ENCODE measurements at places on chromosomes 4 and X.

- no peak for DNase-seq
Observed at GRCh38 chrX:93528917-93529316, 144.5 kb downstream of the NAP1L3 start.

DNA sequence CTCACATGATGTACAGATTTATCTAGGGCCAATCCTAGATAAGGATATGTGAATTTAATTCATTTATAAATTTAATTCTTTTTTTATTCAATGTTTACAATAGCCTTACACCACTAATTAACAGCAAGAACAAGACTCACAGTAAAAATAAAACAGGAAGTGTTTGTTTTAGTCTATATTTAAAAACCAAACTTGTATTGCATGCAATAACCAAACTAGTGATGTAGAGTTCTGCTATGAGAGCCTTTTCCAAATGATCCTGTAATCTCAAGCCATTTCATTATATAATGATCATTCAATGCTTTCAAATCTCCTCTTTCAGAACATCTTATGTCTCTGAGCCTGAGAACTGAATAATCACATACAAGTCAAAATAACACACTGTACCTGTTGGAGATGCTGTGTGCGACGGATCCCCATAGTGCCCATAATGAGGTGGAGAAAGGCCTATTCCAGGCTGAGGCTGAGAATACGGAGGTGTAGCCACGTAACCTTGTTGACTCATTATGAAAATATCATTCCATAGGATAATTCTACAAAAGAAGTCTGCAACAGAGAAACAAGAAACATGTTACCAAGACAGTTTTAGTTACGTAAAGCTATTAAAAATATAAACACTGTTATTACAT, 2.6 kb downstream of the SEC24D start:
- no peak for DNase-seq

- no peak for DNase-seq
Observed at GRCh38 chrX:23742174-23742696, 841 bp downstream of the ACOT9 start.

- DNase-seq = no peak
Observed at GRCh38 chr4:80294206-80294605, 27.7 kb downstream of the FGF5 start.

DNA sequence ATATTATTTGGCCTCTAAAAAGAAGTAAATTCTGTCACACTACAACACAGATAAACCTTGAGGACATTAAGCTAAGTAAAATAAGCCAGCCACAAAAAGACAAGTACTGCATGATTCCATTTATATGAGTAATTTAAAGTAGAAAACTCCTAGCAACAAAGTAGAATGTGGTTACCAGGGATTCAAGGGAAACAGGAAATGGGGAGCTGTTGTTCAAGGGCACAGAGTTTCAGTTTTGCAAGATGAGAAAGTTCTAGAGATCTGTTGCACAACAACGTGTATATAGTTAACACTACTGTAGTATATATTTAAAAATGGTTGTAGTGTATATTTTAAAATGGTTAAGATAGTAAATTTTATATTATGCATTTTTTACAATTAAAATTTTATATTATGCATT, 25.4 kb downstream of the SEC31A start:
- DNase-seq = no peak
